ENCODE measurements at places on chromosomes 12 and 14.

- DNase-seq: peak; percentile 38
These were observed 72.8 kb downstream of the IRF2BPL start for GRCh38 chr14:76955575-76956315.

- no peak for DNase-seq
These were observed 79.1 kb downstream of the OTX2 start for GRCh38 chr14:56731187-56731586.

DNA sequence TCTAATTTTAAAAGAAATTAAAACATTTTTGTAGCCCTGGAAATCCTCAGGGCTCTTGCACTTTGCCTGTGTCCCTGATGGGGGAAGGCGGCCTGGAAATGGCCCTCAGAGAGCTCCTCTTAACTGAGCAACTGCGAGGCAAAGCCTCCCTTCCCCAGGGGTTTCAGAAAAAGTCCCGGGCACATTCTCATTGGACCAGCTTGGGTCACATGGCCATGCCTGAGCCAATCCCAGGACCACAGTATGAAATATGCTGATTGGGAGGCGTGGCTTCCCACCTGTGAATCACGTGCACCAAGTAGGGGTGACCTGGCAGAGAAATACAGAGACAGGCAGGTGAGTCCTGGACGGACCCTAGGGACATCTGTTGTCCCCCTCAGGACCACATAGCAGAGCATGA is 90.4 kb upstream of the SFSWAP start:
- DNase-seq: no peak

DNA sequence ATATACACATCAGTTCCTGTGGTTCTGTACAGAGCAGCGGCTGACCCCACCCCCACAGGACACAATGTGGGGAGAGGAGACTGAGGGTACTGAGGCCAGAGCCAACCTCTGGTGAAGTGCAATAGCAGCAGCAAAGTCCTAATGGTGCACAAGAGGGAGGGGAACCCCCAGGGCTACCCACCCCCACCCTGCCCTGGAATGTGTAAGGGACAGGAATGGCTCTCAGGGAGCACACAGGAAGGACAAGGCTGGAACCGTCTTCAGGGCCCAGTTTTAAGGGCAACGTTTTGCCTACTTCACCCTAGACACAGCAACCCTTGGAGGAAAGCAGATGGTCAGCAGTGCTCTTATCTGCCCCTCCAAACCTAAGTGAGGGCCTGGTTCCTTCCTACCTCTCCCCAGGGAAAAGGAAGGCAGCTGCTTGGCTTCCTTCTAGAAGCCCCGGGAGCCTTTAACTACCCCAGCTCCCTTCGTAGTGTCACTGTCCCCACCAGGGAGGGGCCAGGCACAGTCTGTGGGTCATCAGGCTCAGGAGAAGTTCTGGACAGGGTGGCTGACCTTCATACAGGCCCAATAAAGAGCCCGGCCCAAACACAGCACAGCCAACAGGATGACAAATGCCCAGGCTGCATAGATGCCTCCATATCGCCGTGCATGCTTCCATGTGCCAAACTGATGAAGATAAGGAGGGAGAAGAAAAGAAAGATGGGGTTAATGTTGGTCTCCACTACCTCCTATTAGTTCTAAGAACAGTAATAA is 3.0 kb downstream of the PIP4P1 start:
- DNase-seq: no peak

DNA sequence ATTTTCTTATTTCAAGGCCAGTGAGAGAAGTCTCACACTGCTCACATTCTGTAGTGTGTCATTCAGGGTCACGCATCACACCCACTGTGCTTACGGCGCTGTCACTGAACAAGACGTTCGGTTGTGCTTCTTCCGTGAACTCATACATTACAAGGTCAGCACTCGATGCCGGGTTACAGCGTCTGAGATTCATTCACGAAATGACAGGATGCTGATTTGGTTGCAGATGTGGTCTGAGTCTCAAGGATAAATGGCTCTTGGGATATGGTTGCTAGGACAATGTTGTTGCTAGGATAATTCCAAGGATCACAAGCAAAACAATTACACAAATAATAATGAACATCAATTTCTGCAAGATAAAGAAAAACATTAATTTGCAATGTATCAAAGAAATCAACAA is 47.4 kb downstream of the STX2 start:
- DNase-seq: no peak

DNA sequence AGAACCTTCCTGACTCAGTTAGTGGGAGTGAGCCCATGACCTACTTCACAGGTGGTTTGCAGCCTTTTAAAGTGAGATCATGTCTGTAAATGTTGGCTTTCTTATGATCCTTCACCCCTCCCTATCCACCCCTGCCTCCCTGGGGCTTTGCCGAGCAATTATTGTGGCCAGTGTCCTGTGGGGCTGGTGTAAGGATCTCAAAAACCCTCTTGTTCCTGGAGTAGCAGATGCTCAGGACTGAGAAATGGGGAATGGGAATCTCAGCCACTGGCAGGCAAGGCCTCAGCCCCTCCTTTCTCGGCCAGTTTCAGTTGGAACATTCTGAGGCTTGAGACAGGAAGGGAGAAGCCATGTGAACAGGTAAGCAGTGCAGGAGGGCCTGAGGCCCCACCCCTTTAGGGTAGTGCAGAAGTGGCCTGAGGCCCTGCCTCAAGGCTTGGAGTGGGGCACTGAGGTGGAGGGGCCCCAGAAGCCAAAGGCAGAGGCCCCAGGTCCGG is 53.8 kb downstream of the PLEKHG3 start:
- DNase-seq: peak; percentile 34

GRCh38 chr12:105644770-105645169 is 314.3 kb downstream of the C12orf75 start:
- no peak for DNase-seq

GRCh38 chr12:104223712-104224111 is 8.1 kb downstream of the TXNRD1 start:
- no peak for DNase-seq

DNA sequence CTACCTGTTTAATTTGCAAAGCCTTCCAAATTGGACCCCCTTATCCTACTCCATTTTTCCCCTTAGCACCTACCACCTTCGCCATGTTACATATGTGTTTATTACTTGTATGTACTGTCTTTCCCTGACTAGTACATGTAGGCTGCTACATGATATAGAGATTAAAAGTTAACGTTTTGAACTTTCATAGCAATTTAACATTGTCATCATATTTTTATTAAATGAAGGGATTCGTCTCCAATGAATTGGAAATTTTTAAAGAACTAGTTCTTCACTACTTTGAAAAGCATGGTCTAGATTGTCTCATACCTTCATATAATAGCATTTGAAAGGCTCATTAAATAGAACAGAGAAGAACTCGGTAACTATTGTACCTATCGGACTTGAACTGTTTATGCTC is 64.9 kb upstream of the REP15 start:
- DNase-seq: no peak

DNA sequence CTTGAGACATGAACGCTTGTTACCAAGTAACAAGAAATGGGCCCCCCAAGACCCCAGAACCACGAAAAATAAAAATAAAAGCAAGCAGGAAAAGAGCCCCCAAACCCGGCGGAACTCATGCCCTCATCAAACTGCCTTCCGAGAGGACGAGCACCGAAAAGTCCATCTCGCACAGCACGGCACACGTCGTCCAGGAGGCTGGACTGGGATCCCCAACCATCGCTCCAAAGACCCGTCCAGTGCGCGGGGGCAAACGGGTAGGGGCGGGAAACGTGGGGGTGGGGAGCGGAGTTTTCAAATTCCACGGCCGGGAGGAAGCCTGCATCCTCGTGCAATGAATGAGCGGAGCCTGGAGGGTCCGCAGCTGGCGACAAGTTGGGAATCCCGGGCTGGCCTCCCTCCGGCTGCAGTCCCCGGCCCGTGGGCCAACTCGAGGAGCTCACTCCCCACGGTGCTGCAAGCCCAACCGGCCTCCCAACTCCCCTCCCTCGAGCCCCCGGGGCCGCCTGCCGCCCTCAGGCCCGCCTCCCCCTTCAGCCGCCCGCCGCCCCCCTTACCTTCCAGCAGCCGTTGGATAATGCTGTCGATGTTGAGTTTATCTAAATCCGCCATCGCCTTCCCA is 484 bp downstream of the PPP1CC start:
- no peak for DNase-seq

GRCh38 chr14:59107819-59108218 is 80.6 kb upstream of the DAAM1 start:
- DNase-seq: no peak

GRCh38 chr12:117507548-117507947 is 146.1 kb upstream of the NOS1 start:
- no peak for DNase-seq

DNA sequence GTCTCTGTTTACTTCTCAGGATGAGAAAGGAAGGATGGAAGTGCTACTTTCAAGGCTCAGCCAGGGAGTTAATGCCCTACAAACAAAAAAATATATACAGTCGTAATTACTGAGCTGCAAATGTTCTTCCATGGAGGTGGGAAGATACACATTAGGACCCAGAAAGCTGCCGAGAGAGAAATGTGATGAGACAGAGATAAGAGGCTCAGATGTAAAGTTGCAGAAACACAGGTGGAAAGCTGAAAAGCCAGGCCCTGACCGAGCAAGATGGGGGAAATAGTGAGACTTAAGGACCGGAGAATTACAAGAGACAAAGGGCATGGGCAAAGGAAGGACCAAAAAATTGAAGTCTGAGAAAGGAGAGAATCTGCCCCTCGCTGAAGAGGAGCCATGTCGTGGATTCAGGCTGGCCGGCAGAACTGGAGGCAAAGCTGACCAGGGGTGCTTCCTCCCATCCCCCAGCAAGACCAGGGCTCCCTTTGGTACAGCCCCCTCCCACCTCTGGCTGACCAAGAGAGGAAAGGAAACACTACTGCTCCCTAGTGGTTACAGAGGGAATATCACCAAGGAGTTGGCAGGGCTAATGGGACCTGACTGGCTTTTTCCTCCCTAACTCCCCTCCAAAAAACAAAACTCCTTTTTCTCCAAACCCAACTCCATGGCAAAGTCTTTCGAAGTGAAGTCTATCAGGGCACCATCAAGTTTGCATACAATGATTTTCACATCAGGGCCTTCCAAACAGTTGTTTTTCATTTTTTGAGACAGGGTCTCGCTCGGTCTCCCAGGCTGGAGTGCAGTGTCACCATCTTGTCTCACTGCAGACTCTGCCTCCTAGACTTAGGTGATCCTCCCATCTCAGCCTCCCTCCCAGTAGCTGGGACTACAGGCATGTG is 12.1 kb downstream of the ZFHX2 start:
- DNase-seq: peak; percentile 51

GRCh38 chr12:997505-997904 is 6.5 kb downstream of the ERC1 start:
- no peak for DNase-seq

DNA sequence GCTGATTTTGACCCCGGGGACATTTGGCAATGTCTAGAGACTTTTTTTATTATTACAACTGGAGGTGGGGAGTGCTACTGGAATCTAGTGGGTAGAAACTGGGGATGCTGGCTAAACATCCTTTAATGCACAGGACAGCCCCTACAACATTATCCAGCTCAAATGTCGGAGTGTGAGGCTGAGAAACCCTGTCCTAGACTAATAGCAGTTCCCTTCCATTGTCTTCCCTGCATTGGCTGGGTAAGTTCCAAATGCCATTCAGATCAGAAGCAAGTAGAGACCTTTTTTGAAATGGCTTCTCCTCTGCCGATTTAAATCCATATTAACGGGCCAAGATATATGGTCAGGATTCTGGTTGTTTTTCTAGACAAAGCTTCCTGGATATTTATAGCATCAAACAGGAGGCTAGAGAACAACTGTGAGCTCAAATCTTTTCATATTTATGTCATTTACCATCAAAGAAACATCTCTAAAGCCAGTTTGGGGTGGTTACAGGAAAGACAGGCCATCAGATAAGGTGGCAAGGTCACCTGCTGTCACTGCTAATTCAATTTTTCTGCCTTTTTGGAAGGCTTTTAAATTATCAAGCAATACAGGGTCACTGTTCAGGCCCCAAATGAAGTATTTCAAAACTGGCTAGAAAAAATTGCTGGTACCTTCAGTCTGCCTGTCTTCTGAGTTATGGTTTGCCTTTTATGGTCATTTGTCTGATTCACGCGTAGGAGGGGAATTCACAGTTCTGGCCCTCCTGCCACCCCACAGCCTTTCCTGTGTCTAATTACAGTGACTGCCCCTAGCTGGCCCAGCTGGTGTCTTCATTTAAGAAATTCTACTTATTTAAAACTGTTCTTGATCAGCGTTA is 20.1 kb upstream of the AKAP5 start:
- no peak for DNase-seq

DNA sequence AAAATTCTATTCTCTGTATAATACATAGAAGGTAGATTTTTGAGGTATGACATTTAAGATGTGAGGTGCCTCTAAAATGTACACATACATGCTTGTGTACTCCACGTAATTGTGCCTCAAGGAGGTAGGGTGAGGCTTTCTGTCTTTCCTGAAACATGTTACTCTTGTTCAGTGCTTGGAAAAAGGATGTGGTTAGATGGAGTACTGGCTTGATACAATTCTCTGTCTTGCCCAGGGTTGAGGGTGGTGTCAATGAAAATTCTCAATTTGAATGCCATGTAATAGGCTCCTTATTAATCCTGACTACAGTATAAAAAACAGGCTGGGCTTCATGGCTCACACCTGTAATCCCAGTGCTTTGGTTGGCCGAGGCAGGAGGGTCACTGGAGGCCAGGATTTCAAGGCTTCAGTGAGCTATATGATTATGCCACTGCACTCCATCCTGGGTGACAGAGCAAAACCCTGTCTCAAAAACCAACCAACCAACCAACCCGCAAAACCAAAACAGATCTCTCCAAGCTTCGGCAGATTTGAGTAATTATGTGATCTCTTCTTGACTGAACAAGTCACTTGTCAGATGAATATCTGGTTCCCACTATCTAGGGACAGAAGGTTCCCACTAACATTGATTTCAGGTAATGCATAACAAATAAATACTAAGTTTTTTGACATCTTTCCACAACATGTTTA is 41.6 kb downstream of the RCOR1 start:
- DNase-seq: no peak

DNA sequence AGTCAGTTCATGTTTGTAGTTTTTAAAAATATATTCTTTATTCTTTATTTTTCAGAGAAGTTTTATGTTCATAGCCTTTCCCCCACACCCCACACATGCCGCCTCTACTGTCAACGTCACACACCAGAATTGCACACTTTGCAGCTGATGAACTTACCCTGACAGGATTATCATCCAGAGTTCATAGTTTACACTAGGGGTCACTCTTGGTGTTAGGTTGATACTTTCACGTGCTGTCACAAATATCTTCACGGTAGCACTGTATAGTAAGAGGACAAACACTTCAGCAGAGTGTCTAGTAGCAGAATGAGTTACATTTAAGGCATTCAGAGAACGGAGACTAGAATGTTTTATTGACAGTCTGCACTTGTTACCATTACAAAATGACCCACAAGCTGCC is 5.1 kb downstream of the DPPA3 start:
- DNase-seq: no peak
